Astrocyte (in vitro differentiated cells and primary cell): ENCODE measurements at places on chromosomes 7 and 10.
A peak's percentile ranks its signal among the peaks of the same experiment; 100 is the strongest.

GRCh38 chr10:113917636-113918035 is 63.2 kb downstream of the NHLRC2 start:
- no peak for DNase-seq
- H3K4me3 ChIP-seq, result no peak overlapping the region

DNA sequence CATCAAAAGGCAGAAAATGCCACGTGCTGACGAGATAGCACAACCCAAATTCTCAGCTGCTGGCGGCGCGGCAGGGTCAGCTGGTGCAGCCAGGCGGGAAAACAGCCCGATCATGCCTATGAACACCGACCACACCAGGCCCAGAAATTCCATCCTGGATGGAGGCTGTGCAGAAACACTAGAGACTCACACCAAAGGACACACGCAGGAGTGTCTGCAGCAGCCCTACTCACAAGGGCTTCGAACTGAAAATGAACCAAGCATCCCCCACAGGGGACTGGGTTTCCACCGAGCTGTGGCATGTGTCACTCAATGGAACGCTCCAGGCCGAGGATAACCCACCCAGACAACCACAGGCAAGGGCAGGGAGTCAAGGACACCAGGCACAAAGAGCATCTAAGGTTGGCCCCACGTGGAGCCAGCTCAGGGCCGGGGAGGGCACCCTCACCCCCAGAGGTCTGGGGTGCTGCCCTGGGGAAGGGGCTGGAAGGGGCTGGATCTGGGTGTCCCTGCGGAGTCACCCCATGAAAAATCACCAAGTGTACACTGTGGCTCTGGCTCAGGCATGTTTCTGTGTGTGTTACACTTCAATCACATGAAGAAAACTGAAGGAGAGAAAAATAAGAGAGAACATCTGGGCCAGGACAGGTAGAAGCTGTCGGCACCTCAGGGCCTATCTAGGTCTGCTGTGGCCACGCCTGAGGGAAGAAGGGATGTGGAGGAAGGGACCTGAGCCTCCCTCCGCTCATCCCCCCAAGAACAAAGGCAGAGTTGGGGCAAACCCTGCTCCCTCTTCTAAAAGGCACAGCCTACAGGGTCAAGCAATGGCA is 33.0 kb downstream of the RASGEF1A start:
- DNase-seq, result no peak
- no peaks in the 10 kb centered on the region for H3K36me3 ChIP-seq
- no peak overlapping the region for H3K4me3 ChIP-seq
- H3K27me3 ChIP-seq, result peaks cover 22% of the 10 kb centered on the region
- no peak overlapping the region for H3K27ac ChIP-seq

DNA sequence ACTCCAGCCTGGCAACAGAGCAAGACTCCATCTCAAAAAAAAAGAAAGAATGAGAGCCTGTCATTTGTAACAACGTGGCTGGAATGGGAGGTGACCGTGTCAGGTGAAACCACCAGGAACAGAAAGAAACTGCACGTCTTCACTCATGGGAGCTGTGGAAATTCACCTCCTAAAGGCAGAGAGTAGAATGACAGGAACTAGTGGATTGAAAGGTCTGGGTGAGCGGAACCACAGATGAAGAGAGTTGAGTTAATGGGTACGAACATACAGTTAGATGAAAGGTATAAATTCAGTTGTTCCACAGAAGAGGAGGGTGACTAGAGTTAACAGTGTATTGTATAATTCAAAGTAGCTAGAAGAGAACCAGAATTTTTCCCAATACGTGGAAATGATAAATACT is 78.6 kb downstream of the MAD1L1 start:
- H3K36me3 ChIP-seq, result no peaks in the 10 kb centered on the region
- peaks cover 18% of the 10 kb centered on the region for H3K4me1 ChIP-seq
- H3K4me3 ChIP-seq, result no peak overlapping the region
- H3K27me3 ChIP-seq, result no peaks in the 10 kb centered on the region

- H3K4me1 ChIP-seq, result no peaks in the 10 kb centered on the region
- no peak overlapping the region for H3K27ac ChIP-seq
- no peak overlapping the region for H3K4me3 ChIP-seq
- H3K27me3 ChIP-seq, result no peaks in the 10 kb centered on the region
- DNase-seq, result no peak
These were observed 9.8 kb upstream of the ZNF727 start for GRCh38 chr7:64035388-64035787.

GRCh38 chr7:30923009-30923773 is 11.5 kb downstream of the AQP1 start:
- no peak overlapping the region for H3K4me3 ChIP-seq
- H3K36me3 ChIP-seq, result no peaks in the 10 kb centered on the region
- DNase-seq, result no peak
- no peaks in the 10 kb centered on the region for H3K27me3 ChIP-seq

DNA sequence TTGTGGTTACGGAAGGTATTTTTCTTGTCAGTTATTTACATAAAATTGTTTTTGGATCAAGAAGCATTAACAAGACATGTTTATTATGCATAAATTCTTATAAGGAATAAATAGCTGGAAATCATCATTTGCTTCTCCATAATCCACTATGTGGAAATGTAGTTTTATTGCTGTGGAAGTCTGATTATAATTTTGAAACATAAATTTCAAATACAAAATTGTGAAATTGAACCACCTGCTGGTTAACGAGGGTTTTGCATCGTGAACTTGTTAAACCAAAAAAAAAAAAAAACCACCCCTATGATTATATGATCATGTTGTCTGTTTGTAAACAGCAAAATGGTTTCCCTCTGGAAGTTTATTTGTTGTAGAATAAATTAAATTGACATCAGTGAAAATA is 25.9 kb downstream of the ABRAXAS2 start:
- no peak overlapping the region for H3K27ac ChIP-seq
- peaks cover 35% of the 10 kb centered on the region for H3K36me3 ChIP-seq
- H3K27me3 ChIP-seq, result no peaks in the 10 kb centered on the region

DNA sequence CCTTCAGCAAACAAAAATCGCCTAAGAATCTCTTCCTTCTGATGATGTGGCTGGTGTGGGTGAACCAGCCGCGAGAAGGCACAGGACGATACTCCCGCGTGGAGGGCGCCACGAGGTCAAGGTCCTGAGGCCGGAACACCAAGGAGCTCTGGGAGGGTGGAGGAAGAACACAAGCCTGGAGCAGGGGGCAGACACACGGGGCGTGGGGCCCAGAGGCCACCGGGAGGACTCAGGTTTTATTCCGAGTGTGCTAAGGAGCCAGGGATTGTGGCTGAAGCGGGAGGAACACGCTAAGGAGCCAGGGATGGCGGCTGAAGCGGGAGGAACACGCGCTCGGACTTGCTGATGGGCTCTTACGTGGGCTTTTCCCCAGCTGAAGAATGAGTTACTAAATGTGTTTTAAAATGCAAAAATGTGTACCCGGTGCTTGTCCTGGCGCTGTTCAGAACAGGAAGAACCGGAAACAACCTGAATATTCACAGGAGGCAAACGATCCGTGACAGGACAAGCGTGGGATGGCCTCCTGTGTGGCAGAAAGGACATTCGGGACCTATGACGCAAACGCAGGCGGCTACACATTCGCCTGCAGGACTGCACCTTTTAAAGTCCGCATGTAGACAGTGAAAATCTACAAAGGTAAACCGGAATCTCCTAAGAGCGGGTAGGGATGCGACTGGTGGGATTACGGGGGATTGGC is 64.0 kb downstream of the MAD1L1 start:
- H3K27ac ChIP-seq, result no peak overlapping the region
- DNase-seq, result no peak
- H3K36me3 ChIP-seq, result no peaks in the 10 kb centered on the region
- peaks cover 15% of the 10 kb centered on the region for H3K4me1 ChIP-seq
- no peak overlapping the region for H3K4me3 ChIP-seq
- H3K27me3 ChIP-seq, result no peaks in the 10 kb centered on the region

- peak; percentile 59 for DNase-seq
- H3K4me1 ChIP-seq, result peaks cover 17% of the 10 kb centered on the region
- no peaks in the 10 kb centered on the region for H3K36me3 ChIP-seq
- H3K4me3 ChIP-seq, result no peak overlapping the region
These were observed 10.4 kb upstream of the FAS start for GRCh38 chr10:88980247-88980646.

DNA sequence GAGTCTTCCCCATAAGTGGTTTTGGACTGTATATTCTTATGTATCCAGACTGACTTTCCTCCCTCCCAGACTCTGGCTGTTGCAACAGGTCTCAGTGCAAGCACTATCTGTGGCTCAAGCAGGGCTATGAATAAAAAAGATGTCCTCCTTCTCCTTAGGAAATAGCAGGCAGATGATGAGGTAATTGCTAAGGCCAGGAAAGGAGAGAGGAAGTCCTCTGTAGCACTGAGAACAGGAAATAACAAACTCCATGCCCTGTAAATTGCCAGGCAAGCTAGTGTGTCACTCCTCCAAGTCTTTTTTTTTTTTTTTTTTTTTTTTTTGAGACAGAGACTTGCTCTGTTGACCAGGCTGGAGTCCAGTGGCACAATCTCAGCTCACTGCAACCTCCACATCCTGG is 900.1 kb downstream of the TYW1 start:
- H3K4me1 ChIP-seq, result no peaks in the 10 kb centered on the region
- DNase-seq, result no peak

- no peaks in the 10 kb centered on the region for H3K36me3 ChIP-seq
- no peaks in the 10 kb centered on the region for H3K27me3 ChIP-seq
- H3K4me1 ChIP-seq, result peaks cover 3% of the 10 kb centered on the region
These were observed 41.7 kb downstream of the ARL4A start for GRCh38 chr7:12729112-12729511.

DNA sequence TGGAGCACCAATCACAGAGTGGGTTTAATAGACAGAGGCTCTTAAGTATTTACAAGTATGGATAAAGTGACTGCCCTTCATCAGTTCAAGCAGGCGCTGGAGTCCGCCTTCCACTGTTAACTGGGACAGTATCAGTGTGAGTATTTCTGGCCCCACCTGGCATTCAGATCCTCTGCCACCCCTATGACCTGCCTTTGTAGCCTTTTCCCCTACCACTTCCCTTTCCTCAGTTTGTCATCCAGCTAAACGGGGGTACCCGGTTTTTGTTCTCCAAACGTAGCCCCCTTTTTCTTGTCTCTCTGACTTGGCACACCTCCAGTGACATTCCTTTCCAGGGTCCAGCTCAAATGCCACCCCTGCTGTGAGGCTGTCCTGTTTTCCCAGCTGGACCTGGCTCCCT is 134.4 kb downstream of the SNX10 start:
- no peak for DNase-seq
- no peaks in the 10 kb centered on the region for H3K36me3 ChIP-seq
- no peaks in the 10 kb centered on the region for H3K4me1 ChIP-seq
- no peak overlapping the region for H3K27ac ChIP-seq
- H3K4me3 ChIP-seq, result no peak overlapping the region
- H3K27me3 ChIP-seq, result no peaks in the 10 kb centered on the region

DNA sequence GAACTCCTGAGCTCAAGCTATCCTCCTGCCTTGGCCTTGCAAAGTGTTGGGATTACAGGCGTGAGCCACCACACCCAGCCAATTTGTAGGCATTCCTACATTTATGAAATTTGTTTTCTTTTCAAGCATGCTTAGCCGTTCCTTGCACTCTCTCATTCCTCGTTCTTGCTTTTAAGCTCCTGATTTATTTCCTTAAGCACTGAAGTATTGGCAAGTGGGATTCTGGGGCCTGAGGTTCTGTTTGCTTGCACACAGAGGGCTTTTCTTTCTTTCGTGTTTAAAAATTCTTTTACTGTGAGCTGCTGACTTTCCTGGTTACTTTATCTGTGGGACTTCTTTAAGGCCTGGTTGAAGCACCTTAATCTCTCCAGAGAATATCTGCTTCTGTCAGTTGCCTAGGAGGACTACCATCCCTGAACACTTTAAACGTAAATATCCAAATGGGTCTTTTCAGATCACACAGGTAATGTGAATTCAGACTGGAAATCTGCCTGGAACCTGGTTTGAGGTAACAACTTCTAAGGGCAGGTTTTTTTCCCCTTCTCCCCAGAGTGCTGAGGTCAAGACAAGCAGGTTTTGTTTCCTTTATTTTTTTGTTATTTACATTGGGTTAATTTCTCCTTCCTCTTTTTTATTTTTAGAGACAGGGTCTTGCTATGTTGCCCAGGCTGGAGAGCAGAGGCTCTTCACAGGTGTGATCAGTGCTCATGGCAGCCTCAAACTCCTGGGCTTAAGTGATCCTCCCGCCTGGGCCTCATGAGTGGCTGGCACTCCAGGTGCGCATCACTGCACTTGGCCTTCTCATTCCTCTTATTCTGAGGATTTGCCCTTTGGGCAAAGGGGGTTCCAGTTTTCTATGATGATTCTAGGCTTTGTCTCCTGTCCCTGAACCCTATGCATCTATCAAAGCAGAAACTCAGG is 102.9 kb downstream of the PFKFB3 start:
- no peak for DNase-seq
- no peaks in the 10 kb centered on the region for H3K4me1 ChIP-seq
- H3K27me3 ChIP-seq, result no peaks in the 10 kb centered on the region

- DNase-seq, result no peak
- no peaks in the 10 kb centered on the region for H3K27me3 ChIP-seq
- no peak overlapping the region for H3K4me3 ChIP-seq
- no peak overlapping the region for H3K27ac ChIP-seq
- H3K36me3 ChIP-seq, result no peaks in the 10 kb centered on the region
These were observed 198.8 kb downstream of the MTERF1 start for GRCh38 chr7:91681718-91682117.

- no peak overlapping the region for H3K27ac ChIP-seq
- H3K27me3 ChIP-seq, result no peaks in the 10 kb centered on the region
- DNase-seq, result no peak
- H3K4me3 ChIP-seq, result no peak overlapping the region
These were observed 262.1 kb upstream of the CACNA2D1 start for GRCh38 chr7:82705517-82706260.

DNA sequence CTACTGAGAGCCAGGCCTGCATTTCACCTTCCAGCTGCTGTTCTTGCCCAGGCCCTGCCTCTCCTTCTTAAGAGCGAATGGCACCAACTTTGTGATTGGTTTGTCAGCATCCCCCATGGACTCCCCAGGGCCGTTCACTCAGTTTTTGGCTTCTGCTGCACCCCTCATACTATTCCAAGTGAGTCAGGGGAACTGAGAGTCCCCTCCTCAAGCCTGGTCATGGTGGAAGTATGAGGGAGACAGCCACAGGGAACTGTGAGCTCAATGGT is 62.4 kb upstream of the ANTXRL start:
- H3K4me1 ChIP-seq, result no peaks in the 10 kb centered on the region
- peaks cover 2% of the 10 kb centered on the region for H3K27me3 ChIP-seq
- H3K27ac ChIP-seq, result no peak overlapping the region
- H3K36me3 ChIP-seq, result no peaks in the 10 kb centered on the region
- no peak for DNase-seq

DNA sequence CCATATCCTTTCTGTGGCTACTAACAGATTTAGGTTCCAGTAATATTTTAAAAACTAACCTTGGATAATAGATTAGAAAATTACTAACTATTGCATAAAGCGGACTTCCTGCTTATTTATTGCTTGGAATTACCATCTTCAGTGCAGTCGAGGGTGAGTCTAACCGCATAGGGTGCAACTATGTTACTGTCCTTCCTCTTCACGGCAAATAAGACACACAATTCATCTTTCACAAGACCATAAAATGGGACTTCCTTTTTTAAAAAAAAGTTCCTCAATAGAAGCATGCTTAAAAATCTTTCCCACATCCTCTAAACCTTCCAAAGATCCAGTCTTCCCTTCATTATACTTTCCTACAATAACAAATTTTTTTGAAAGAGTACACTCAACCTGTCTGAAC is 2.1 kb downstream of the SLC25A40 start:
- no peak overlapping the region for H3K4me3 ChIP-seq
- DNase-seq, result no peak
- H3K27me3 ChIP-seq, result no peaks in the 10 kb centered on the region
- H3K27ac ChIP-seq, result no peak overlapping the region
- peaks cover 5% of the 10 kb centered on the region for H3K4me1 ChIP-seq

- no peaks in the 10 kb centered on the region for H3K36me3 ChIP-seq
- no peaks in the 10 kb centered on the region for H3K4me1 ChIP-seq
- no peak overlapping the region for H3K27ac ChIP-seq
- DNase-seq, result no peak
- H3K27me3 ChIP-seq, result no peaks in the 10 kb centered on the region
- no peak overlapping the region for H3K4me3 ChIP-seq
These were observed 125.8 kb downstream of the CACNA2D1 start for GRCh38 chr7:82317760-82318159.
